ENCODE measurements at places on chromosomes 4 and X.

DNA sequence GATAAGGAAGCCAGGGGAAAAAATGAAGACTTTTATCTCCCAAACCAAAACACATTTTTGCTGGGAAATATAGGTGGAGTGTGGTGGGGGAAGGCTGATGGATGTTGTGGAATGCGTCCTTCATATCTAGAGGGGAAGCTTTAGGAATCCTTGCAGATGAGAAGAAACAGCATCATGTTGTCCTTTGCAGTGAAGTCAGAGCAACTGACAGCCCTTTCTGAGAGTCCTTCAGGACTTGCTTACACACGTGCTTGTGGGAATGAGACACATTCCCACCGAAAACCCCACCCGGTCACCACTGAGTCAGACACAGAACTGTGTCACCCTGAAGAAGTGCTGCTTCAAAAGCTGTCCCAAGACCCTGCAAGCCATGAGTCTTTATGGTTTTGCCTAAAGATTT lies 81.5 kb downstream of the SHROOM2 start:
- DNase-seq: no peak

GRCh38 chr4:6747294-6748051 lies 31.5 kb downstream of the BLOC1S4 start:
- DNase-seq: no peak

- peak; percentile 74 for DNase-seq
Measured at GRCh38 chr4:153497091-153497531, 31.0 kb downstream of the TMEM131L start.

GRCh38 chrX:124433186-124433585 lies 86.8 kb downstream of the SH2D1A start:
- no peak for DNase-seq

DNA sequence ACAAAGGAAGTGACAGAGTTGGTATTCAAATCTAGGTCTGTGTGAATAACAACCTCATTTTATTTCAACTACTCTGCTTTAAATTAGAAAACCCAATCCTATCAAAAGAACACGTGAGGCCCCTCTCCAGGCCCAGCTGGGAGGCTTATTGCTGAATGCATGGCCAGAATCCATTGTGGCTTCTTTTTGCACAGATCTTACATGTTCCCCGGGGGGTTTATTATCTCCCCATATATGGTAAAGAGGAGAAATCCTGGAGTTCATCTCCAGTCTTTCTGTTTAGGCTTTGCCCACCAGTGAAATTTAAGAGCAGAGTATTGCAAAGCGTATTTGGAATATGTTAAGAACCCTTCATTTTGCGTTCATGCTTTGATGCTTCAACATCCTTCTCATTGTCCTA lies 655.6 kb downstream of the IL1RAPL1 start:
- no peak for DNase-seq

DNA sequence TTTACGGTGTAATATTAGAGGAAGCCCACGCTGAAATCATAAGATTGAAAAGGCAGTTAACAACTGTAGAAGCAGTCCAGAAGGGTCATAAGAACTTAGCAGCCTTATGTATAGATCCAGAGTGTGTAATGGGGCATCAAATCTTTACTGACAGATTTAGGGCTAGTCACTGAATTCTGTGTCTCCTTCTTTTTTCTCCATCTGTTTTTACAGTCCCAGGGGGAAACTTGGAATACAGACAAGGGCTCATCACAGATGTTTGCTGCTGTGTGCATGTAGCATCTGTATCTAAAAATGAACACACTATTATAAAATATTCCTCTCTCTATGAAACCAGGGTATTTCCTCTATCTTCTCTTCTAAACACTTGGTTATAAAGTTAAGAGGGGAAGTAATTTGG lies 43.9 kb downstream of the CYSLTR1 start:
- no peak for DNase-seq

GRCh38 chr4:87975466-87975865 lies at the start of gene SPP1:
TSS of gene SPP1 (plus strand) at chr4:87975714. CDS start at chr4:87976896, 1,182 bp downstream.
- DNase-seq: peak; percentile 3

DNA sequence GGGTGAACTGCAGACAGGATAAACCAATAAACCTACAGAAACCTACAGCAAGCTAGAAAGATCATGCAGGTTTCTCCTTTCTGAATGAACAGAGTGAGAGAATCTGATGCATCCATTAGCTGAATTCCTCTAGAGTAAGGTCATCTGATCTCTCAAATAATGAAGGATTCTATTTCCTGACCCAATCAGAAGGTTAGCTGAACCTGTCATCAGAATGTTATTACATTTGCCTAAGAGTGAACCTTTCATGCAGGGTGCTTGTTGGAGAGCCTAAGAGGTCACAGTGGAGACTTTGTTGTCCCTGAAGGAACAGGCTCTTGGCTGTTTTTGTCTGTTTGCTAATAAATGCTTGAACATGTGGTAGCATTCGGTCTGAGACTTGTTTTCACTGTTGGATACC lies 24.0 kb downstream of the MEPE start:
- no peak for DNase-seq

GRCh38 chr4:77818073-77818601 lies 1.0 kb downstream of the CNOT6L start:
- DNase-seq: peak; percentile 59

DNA sequence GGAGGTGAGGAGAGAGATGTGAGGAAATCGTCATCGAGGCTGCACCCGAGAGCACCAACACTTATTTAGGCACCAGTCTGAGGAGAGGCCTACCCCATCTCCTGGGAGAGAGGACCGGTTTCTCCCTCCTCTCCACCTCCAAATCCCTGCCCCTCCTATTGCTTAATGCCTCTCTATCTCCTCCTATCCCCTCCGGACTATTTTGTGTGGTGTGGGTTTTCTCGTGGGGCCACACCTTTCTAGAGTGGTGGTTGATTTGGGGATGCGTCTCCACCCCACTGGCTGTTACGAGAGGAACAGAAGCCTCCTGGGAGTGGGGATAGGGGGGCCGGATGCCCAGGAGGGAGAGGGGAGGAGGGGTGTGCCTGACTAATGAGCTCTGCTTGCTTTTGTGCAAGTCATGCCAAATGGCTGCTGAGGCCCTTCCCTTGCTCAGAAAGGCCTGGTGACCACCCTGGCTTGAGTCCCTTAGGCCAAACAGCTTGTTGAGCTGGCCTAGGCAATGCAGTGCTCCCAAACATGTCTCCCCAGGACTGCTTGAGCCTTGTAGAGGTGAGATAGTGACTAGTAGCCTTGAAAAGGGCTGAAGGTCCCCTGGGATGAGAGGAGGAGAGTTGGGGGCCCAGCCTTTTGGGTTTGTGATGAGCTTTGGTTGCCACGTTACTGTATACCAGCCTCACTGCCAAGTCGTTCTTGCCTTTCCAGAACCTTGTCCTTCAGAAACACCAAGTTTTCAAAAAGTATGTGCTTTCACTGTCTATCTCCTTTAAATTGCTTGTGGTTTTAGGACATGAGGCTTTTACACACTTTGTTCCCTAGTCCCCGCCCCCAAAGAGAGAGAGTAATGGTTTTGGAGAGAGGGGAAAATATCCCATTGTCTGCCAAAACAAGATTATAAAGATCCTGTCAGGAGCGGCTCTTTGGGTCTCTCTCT lies 1.2 kb downstream of the MSN start:
- DNase-seq: peak; percentile 69
